Skeletal muscle cell (primary cell): ENCODE measurements at places on chromosomes 12 and 14.

GRCh38 chr12:2360630-2361170 is 307.9 kb downstream of the CACNA1C start:
- no peak for DNase-seq

GRCh38 chr12:32084017-32084688 is 22.5 kb upstream of the BICD1 start:
- no peak for DNase-seq

DNA sequence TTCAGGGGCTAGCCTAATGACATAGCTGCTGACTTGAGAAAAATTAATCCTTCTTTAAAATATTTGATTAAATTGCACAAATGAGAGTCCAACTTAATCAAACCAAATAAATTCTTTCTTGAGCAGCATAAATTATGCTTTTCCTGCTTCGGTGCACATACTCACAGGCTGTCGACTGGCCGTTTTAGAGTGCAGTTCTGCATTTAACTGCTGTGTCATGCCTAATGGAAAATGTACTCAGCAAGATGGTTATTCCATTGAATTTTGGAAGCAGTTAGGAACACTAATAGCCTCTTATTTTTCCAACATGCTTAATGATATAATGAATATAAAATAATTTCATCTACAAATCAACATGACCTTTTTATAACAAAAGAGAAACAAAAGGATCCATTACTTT is 266.1 kb upstream of the LRIG3 start:
- DNase-seq: no peak

- DNase-seq: no peak
Observed at GRCh38 chr12:20119596-20120402, 248.5 kb upstream of the PDE3A start.
